ENCODE measurements at places on chromosomes 4 and X.

DNA sequence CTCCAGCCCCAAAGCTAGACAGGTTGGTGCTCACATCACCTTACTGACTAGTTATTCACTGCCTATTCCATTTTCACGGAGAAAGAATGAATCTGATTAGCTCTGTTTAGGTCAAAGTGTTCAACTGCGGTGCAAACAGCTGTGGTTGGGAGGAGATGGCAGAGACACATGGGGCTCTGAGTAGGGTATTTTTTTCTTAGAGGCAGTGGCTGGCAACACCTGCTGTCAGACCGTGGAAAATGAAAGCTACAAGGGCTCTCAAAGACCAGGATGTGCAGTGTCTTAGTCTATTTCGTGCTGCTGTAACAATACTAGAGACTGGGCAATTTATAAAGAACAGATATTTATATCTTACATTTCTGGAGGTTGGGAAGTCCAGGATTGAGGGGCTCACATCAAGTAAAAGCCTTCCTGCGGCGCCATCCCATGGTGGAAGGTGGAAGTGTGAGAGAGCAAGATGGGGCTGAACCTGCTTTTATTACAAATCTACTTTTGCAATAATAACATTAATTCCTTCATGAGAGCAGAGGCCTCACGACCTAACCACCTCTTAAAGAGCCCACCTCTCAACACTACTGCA lies 10.6 kb downstream of the NYX start:
- peak; percentile 39 for DNase-seq

- no peak for DNase-seq
Observed at GRCh38 chr4:158782551-158783360, 13.9 kb downstream of the FNIP2 start.

GRCh38 chr4:42478509-42478908 lies 81.2 kb downstream of the SHISA3 start:
- DNase-seq: no peak

GRCh38 chrX:2703991-2704369 lies 12.9 kb downstream of the CD99 start:
- DNase-seq: no peak

GRCh38 chr4:168037676-168038075 lies 54.7 kb upstream of the ANXA10 start:
- no peak for DNase-seq

DNA sequence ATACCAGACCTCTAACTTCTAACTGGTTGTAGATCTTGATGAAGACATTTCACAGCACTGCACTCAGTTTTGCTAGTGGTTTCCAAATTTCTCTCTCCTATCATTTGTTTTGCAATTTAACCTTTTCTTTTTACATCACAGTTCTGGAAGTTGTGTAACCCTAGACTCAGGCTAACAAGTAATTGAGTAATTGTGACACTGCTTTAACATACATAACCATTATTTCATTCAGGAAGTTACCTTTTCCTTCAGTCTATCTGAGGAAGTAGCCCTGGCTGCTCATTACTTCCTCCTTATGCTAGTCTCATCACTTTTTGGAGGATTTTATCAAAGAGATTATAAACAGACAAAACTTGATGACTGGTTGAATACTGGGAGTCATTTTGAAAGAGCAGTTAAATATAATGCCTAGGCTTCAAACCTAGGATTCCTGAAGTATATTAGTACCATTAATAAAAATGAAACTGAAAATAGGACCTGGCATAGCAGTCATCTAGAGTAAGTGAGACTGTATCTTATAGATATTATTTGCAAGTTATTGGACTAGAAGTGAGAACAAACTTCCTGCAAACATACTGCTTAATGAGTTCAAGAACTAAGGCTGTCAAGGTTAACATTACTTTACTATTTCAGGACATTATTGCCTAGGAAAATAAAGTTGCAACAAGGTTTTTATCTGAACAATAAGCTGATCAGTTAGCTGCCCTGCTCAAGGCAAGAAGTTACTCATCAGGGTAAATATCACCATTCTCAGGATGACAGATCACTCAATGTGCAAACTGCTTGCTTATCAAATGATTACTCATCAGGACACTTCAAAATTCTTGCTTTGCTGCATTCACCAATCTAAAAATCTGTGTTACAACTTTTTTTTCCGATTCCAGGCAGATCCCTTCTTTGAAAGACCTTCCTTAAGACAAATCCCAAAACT lies 25.6 kb upstream of the TEX13C start:
- DNase-seq: no peak

DNA sequence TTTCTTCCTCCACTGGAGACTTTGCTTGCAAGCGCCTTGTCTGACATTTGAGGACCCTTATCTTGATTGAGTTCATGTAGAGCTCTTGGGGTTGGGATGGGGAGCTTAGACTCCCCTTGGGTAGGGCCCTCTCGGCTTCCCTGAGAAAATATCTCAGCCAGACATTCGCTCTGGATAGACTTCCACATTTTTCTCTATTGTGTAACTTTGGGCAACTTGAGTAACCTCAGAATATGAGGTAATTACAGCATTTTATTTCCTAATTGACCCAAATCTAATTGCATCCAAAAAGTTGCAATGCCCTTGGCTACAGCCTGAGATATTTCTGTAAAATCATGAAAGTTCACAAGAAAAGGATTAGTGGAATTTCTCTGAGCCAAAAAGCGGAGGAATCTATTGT lies 102.8 kb upstream of the MXRA5 start:
- no peak for DNase-seq

DNA sequence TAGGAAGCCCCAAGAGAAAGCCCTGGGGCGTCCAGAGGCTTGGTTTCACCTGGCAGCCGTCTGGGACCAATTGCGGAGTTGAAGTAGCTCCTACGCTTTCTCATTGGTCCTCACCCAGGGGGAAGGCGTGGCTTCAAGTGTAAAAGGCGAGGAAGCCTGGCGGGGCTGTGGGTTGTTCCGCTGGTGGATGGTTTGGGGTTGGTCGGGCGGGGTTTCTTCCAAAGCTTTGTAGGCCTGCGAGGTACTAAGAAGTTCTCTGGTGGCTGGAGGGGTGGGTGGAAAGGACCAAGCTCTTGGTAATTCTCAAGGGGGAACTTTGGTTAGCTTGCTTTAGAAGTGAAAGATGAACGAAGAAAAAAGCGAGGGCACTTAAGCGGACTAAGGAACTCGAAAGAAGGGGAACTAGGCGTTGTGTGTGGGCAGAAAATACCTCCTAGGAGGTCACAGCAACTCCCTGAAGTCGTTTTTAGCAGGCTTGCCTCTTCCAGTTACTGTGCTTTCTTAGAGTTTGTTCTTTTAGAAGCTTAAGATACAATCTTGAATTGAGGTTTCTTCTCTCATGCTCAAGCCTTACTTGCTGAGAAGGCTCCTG lies 36.6 kb downstream of the CCNG2 start:
- peak; percentile 66 for DNase-seq

GRCh38 chr4:74475091-74475800 lies 30.3 kb downstream of the AREG start:
- DNase-seq: no peak

All from sigmoid colon (tissue), 7 donors.